ENCODE measurements at places on chromosomes 2 and 18.

DNA sequence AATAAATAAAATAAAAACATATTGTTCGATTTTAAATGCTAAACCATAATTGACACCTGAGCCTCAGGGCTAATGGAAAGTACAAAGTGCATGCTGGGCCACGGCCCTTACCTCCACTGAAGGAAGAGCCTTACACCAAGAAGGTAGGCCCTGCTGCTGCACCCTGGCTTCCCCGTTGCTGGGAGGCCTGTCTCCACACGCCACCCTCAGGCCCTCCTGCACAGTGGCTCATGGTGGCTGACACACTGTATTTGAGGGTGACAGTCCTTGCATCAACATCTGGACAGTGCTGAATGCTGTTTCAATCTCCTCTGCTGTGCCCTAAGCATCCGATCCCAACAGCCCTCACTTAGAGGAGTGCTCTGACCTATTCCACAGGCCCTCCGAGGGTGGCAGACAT, 39.3 kb upstream of the EDAR start:
- DNase-seq: peak; percentile 22

DNA sequence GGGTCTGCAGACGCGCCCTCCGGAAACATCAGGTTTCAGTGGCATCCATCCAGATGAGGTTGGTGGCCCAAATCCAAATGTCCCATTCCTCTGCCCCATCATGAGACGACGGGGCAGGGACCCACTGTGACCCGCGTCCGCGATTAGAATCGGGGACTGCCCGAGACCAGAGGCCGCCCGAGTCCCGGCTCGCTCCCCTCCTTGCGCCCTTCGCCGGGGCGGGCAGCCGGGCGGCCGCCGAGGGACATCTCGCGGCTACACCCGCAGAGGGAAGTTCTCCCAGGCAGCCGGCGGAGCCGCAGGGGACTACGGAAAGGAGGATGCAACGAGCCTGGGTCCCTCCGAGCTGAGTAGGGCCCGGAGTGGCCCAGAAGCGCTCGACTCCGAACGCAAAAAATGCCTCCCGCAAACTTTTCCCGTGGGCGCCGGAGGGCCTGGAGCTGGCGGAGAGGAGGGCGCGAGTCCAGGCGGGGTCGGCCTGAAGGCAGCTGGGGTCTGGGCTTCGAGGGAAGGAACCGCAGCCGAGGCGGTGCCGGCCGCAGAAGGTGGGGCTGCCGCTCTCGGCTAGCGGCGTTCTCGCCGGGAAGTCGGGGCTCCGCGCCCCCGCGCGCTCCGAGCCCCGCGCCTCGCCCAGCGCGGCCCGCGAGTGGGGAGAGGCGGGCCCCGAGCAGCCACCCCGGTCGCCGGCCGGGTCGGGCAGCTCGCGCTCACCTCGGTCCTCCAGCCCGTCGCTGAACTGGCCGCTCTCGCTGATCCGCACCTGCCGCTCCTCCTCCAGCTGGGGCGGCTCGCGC, 580 bp downstream of the TMEM163 start:
- peak; percentile 57 for DNase-seq

DNA sequence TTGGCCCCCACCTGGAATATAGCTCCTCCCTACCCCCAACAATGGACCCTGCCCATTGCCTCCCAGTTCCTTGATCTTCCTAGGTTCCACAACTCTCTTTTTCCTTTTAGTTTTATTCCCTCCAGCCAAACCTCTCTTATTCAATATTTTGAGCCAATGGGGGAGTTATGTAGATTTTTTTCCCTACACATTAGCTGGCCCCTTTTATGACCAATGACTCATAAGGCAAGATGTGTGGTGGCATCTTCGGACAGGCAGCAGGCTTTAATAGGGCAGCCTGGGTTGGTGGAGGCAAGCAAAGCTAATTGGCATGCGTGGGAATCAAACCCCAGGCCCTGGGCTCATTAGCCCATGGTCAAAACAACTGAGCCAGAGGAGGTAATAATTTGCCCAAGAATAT, 9.2 kb downstream of the GRP start:
- DNase-seq: no peak

DNA sequence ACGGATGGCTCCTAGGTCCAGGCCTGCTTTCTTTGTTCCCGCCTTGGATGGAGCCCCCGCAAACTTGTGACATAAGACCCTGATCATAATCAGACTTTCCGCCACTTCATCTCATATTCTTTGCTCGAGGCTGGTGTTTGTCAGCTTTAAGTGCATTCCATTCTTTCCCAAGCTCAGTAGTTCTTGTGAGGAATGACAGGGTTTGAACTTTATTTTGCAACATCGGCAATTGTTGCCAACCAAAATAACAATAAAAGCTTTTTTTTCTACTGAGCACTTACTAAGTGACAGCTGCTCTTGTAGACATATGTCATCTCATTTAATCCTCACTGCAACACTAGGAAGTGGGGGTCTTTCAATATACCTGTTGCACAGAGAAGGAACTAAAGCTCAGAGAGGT, 178.8 kb upstream of the ST6GAL2 start:
- no peak for DNase-seq

DNA sequence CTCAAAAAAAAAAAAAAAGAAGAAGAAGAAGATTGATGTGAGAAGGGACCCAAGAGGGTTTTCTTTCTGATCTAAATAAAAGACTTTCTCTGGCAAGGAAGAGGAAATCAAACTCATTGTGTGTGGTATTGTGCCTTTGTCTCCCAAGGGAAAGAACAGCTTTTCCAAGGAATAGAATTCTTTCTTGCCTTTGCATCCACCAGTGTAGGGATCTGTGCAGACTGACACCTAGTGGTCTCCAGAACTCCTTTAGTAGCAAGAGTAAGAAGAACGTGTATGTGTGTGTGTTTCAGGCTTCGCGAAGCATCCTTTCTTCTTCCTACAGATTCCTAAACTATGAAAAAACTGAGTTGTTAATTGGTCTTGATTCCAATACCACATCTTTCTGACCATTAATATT, 33.5 kb upstream of the CRIM1 start:
- DNase-seq: peak; percentile 60

DNA sequence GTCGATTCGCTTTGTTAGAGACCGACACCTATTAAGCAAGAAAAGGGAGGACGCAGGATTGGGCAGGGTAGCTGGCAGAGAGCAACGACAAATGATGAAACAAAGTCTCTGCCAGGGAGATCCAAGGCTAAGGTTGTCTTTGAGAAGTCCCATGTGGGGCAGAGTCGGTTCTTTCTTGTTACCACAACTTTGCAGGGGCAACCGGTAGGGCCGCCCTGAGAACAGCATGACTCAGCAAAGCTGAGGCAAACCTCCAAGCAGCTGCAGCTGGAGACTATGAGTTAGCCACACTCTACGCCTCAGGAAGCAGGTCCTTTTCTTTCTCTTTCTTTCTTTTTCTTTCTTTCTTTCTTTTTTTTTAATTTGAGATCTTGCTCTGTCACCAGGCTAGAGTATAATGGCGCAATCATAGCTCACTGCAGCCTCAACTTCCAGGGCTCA, 452.3 kb upstream of the ID2 start:
- peak; percentile 10 for DNase-seq

DNA sequence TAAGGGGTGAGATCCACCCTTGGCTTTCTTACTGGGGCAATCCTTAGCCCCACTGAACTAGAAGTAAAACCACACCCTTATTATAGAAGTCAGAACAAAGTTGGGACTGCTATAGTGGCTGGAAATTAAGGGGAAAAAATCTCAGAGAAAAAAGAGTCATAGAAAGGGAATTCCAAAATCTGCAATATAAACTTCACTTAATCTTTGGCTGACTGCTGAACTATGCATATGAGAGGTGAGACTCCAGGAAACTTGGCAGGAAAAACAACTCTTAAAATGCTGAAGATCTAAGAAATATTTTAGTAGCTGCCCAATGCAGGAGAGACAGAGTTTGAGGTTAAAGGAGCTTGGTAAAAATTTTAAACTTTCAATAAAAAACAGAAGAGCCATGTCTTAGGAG, 201.8 kb upstream of the FN1 start:
- DNase-seq: no peak

DNA sequence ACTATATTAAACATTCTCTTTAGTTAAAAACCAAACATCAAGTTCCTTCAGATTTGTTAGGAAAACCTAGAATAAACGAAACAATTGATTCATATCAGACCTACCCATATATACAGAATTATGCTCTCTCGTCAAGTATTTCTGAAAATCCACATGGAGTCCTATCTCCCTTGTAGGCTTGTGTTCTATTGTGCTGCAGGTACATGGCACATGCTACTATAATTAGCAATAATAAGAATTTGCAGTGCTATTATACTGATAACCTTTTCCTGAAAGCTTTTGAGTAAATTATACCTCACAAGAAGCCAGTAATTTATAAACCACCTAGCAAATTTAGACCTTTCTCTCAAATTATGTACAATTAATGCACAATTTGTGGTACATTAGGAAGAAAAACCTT, 158.6 kb upstream of the STK17B start:
- no peak for DNase-seq

DNA sequence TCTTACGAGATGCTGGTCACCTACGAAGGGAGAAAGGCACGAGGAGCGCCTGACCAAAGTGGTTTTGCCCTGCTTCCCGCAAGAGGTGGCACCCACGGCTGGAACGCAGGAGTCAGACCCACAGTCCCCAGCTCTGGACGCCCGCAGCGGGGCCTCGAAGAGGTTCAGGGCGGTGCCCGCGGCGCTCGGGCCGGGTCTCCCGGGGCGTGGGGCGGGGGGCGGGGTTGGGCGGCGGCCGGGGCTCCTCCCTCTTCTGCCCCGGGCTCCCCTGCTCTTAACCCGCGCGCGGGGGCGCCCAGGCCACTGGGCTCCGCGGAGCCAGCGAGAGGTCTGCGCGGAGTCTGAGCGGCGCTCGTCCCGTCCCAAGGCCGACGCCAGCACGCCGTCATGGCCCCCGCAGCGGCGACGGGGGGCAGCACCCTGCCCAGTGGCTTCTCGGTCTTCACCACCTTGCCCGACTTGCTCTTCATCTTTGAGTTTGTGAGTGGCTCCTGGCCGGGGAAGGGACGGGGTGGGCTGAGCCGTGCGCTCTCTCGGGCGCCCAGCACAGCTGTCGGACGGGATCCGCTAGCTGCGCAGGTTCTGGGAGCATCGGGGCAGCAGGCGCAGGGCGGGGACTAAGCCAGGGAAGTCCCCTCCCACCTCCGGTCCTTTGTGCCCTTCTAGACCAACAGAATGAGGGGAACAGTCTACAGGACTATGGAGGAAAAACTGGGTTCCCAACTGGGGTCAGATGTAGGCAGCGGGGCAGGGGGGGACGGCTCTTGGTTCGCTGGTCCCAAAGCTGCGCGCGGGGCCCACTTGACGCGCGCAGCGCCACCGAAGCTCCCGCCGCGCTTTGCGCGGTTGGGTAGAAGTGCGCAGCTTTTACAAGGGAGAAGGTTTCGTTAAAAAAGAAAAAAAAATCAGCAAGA, at the start of gene MAL:
MAL (plus strand) TSS at position 303 of the 914 bp plus-strand sequence; CDS start at position 388, 85 bp downstream.
- peak; percentile 82 for DNase-seq

- no peak for DNase-seq
These were observed 68.3 kb downstream of the ARHGEF33 start for GRCh38 chr2:38957972-38958371.

DNA sequence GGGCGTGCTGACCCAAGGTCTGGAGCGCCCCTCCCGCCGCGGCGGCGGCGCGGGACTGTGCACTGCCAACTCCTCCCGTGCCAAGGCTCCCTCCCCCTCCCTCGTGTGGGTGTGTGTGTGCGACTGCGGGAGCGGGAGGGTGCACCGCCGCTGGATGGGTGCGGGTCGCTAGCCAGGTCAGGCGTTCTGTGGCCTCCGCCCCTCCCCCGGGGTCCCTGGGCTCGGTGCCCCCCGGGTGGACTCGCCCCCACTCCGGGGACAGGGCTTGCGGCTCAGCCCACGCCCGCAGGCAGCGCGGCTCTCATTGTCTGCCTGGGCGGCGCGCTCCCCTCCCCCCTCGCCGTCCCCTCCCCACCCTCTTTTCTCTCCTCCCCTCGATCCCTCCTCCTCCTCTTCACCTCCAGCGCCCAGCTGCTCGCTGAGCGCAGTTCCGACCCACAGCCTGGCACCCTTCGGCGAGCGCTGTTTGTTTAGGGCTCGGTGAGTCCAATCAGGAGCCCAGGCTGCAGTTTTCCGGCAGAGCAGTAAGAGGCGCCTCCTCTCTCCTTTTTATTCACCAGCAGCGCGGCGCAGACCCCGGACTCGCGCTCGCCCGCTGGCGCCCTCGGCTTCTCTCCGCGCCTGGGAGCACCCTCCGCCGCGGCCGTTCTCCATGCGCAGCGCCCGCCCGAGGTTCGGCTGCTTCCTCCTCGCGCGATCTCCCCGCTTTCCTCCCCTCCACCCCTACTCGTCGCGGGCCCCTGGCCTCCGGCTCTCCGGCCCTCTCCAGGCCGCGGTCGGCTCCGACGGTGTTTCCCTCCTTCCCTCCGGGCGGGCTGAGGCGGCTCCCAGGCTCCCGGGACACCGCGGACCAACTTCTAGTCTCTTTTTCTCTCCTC, at the start of gene GATA6:
GATA6 (plus strand) TSS at position 579 of the 878 bp plus-strand sequence. CDS start 1,556 bp downstream, outside the sequence.
- peak; percentile 92 for DNase-seq

- DNase-seq: no peak
These were observed 4.4 kb upstream of the CHRNG start for GRCh38 chr2:232534940-232535651.

GRCh38 chr2:231696004-231696367, 12.3 kb upstream of the PTMA start:
- no peak for DNase-seq

DNA sequence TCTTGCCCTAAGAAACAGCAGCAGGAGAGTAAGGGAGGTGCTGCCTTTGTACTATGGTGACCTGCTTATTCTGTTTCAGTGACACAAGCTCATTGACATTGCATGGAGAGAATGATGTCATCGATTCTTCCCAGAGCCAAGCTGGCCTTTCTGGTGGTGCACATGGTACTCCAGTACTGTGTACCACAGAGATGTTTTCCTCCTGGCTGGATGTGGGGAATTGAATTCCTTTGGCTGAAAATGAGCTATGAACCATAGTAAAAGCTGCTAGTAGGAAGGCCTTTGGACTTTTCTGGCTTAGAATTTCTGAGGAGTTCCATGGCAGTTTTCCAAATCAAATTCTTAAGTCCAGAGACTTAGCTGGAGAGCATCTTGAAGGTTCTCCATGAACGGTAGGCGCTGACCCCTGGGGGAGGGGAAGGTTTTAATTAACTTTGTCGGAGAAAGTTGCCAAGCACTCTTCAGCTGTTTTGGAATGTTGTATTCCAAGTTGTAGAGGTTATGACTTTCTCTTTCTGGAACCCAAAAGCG, 17.1 kb upstream of the B3GNT2 start:
- DNase-seq: peak; percentile 49

- no peak for DNase-seq
These were observed 46.3 kb downstream of the RTN4 start for GRCh38 chr2:55003706-55004639.

Measured in DMS53 (cell line).